ENCODE measurements at places on chromosomes 5 and 9. TPM values are rescaled to one million over a fixed set of nuclear protein-coding genes. Genes with fewer than 3 reads are reported as not detected.

DNA sequence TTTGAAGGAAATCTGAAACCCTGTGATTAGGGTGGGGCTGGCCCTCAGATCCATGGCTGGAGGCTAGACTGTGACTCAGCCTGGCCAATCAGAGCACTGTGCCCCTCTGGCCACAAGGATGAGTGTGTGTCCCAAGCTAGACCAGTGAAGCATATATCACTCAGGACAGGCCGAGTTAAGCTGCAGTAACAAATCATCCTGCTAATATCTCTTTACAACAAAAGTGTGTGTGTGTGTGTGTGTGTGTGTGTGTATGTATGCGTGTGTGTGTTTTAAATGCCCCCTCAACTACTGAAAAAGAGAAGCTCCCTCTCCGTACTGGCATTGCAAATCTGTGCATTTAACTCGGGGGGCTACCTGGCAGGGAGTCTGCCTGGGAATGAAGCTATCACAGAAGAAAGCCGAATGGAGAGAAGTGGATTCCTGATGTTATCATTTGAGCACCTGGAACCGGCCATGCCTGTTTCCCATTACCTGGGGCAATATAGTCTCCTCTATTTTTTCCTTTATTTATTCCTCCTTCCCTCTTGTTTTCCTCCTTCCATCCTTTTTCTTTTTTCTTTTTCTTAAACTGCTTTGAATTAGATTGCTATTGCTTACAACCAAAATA is 25.6 kb downstream of the STC2 start:
- no peaks in the 10 kb centered on the region for H3K4me1 ChIP-seq
- peaks cover 20% of the 10 kb centered on the region for H3K27me3 ChIP-seq
- no peak overlapping the region for H3K27ac ChIP-seq
- H3K4me3 ChIP-seq: no peak overlapping the region

GRCh38 chr5:95843733-95844223 is 21.3 kb upstream of the GLRX start:
- H3K27me3 ChIP-seq: peaks cover 2% of the 10 kb centered on the region
- no peak for DNase-seq
- peaks cover 13% of the 10 kb centered on the region for H3K4me1 ChIP-seq
- no peak overlapping the region for H3K4me3 ChIP-seq
- no peaks in the 10 kb centered on the region for H3K36me3 ChIP-seq

GRCh38 chr9:93207326-93207814 is 23.4 kb downstream of the WNK2 start:
- no peaks in the 10 kb centered on the region for H3K36me3 ChIP-seq
- H3K27me3 ChIP-seq: no peaks in the 10 kb centered on the region
- H3K4me1 ChIP-seq: no peaks in the 10 kb centered on the region
- H3K27ac ChIP-seq: no peak overlapping the region
- no peak for DNase-seq

- no peaks in the 10 kb centered on the region for H3K27me3 ChIP-seq
- H3K27ac ChIP-seq: no peak overlapping the region
- no peaks in the 10 kb centered on the region for H3K36me3 ChIP-seq
- DNase-seq: no peak
- no peaks in the 10 kb centered on the region for H3K4me1 ChIP-seq
Measured at GRCh38 chr5:29169886-29170285, 2023.6 kb upstream of the CDH6 start.

The CD14 gene
- total RNA-seq: 0.26 TPM

The DBH gene
- not detected for total RNA-seq
